Urinary bladder (tissue), 4 donors: ENCODE measurements at places on chromosomes 6 and 20. TPM values are rescaled to one million over a fixed set of nuclear protein-coding genes. Genes with fewer than 3 reads are reported as not detected.

Gene SIRPB2
- total RNA-seq: 1.2 TPM

Gene NFKBIL1
- total RNA-seq: 12.1 TPM

DNA sequence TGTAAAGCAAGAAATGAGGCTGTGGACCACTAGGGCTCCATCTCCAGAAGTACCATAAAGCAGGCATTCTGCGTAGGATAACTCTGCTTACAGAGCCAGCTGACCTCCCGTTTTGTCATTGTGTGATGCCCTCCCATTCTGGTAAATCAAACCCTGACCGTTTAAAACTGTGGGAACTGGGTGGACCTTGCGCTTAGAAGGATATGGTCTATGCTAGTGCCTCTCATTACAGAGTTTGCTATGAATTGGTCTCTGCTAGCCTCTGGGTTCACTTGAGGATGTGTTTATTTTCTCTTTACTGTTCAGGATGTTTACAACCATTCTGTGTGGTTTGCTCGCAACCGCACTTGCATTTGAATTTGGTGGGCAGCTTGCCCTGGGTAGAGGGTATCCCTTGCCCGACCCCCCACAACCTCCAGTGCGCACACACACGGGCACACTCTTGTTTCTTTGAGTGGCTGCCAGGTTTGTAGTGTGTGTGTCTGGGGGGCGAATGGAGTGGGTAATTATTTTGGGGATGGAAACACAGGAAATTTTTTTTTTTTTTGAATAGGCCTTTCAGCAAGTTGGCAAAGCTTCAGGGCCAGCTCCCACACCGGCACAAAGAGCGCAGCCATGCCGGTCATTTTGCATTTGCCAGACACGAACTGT, 198.3 kb downstream of the JARID2 start:
- DNase-seq: no peak

- no peak for DNase-seq
Measured at GRCh38 chr6:43891072-43891870, 121.3 kb downstream of the VEGFA start.

DNA sequence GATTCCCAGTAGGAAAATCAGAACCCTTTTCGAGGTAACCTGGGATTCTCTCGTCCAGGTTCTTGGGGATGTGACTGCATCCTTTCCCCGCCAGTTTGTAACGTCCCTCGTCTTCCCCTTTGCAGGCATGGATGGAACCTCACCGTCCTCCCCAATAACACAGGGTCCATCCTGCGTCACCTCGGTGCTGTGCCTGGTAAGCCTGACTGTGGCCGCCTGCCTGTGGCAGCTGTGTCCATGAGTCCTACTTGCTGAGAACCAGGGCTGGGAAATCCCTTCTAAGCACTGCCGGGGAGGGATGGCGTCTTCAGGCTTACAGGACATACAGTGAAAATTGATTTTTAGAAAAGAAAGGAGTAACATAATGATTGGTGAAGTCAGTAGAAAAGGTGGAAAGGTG, 155.6 kb downstream of the DTNBP1 start:
- no peak for DNase-seq
